ENCODE measurements at places on chromosomes 12 and 14.

DNA sequence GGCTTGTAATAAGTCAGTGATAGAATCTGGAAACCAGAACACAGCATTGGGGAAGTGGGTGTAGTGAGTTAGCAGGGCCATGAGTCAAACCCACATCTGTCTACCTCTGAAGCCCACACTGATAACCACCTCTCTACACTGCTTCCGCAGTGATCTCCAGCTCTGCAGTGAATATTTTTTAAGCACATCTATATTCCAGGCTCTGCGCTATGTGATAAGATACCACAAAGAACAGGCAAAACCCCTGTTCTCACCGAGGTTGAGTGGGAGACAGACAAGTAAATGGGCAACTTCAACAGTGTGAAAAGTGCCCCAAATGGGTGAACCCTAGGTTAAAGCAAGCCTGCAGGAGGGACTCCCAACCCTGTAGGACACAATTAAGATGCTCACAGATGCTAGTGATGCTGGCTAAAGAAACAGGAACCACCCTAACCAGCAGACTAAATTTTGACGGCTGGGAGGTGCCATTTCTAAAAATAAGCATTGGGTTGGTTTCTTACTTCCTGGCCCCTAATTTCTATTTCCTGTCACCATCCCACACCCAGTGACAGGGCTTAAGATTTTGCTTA lies 375.0 kb downstream of the DPF3 start:
- DNase-seq, result peak; percentile 43

- no peak for DNase-seq
Observed at GRCh38 chr14:81062816-81063215, 107.4 kb downstream of the TSHR start.

GRCh38 chr14:60867503-60868172 lies 113.2 kb downstream of the TRMT5 start:
- no peak for DNase-seq

GRCh38 chr12:113659416-113659815 lies 187.7 kb upstream of the LHX5 start:
- DNase-seq, result no peak

DNA sequence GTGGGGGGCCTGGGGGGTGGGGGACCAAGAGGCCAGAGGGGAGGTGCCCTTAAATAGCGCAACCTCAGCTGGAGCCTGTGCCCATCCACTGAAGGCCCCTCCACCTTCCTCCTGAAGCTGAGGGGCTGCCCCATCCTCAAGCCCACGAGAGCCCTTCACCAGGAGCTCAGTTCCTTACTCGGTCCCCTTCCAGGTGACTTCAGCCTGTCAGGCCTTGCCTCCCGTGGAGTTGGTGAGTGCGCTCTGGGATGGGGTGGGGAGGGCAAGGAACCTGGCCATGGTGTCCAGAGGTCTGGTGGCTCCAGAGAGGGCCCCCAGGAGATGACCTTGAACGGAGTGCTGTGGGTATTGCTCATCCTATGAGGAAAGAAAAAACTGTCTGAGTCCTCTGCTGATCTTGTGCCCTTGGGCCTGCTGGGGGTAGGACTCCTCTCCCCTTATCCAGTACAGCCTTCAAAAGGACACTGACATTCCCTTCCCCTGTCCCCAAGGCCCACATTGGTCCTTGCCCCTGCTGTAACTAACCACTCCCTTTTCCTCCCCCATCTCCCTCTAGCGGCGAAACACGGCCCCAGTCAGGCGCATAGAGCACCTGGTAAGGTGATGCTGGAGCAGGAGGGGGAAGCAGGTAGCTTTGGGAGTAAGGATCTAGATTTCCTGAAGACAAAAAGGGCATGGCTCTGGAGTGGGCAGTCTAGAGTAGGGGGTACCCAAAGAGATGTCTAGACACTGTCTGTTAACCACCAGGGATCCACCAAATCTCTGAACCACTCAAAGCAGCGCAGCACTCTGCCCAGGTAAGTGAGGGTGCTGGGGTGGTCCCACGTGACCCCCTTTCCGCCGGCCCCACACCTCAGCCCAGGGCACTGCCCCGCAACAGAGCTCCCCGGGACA lies 3.6 kb downstream of the TNS2 start:
- peak; percentile 59 for DNase-seq

GRCh38 chr12:114757684-114758325 lies 73.8 kb upstream of the TBX3 start:
- DNase-seq, result no peak

DNA sequence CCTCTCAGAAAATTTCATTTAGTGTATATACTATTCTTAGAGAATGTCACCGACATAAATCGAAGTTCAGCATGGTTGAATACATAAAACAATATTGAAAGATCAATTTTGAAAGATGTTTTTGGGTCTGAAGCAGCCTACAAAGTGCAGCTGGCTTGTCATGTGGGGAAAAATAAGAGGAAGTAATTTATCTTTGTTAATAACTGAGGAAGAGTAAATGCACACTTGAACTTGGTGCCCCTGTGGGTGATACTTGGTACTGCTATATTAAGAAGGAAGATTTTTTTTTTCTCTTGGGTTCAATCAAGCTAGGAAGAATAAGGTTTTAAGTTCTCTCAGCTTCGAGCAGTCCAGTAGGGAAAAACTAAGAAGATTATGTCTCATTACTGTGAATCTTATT lies 661.3 kb downstream of the RPL10L start:
- no peak for DNase-seq
